ENCODE measurements at places on chromosomes 11 and 22.

DNA sequence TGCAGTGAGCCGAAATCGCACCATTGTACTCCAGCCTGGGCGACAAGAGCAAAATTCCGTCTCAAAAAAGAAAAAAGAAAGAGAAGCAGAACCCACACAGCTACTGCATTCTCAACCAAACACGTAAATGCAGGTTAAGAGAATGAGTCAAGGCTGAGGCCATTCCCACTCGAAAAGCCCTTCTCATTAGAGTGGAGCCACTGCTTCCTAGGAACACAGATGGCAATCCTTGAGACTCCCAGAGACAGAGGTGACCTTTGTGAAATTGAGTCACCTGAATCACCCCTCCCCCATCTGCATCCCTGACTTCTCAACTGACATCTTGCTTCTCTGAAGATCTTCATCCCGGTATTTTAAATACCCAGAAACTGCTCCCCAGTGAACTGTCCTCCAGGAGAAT, 8.2 kb downstream of the PACSIN2 start:
- DNase-seq = no peak

DNA sequence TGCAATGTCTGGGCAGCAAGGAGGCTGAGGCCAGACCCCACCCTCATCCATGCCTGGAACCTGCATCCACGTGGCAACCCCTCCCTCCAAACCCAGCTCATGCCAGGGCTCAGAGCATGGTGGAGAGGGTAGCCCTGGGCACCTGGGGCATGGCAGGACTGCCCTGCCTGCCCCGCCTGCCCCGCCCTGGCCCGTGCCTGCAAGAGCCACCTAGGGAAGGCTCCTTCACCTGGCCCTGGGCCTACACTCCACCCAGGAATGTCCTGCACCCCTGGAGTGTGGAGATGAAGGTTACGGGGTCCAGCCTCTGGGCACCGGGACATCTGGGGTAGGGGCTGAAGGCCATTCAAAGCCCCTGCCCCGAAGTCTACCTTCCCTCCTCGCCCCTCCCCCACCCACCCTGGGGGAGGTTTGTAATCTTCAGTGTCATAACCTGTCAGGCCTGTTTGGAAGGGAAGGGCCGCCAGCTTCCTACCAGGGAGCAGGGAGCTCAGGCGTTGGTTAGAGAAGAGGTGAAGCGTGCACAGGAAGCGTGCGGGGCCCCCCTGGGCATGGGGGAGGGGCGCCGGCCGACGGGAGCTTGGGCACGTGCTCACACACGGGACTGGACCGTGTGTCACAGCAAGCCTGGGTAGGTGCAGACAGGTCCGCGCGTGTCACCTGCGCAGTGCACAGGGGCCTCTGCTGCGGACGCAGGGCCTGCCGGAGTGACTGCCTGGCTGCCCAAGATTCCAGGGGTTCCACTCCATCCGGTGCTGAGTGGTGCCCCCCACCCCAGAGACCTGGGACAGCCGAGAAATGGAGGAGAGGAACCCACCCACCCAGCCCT, 30.7 kb upstream of the TH start:
- DNase-seq = no peak

GRCh38 chr11:108897071-108897481, 232.2 kb downstream of the DDX10 start:
- DNase-seq = no peak

GRCh38 chr11:98090861-98091505, 929.8 kb upstream of the CNTN5 start:
- DNase-seq = no peak

- DNase-seq = no peak
Measured at GRCh38 chr11:103067118-103067517, 24.8 kb downstream of the DCUN1D5 start.

Measured in COLO829 (cell line).